ENCODE measurements at places on chromosomes 5 and 9. TPM values are rescaled to one million over a fixed set of nuclear protein-coding genes. Genes with fewer than 3 reads are reported as not detected.

- DNase-seq: peak; percentile 70
Measured at GRCh38 chr5:167582886-167583285, 708.6 kb upstream of the WWC1 start.

DNA sequence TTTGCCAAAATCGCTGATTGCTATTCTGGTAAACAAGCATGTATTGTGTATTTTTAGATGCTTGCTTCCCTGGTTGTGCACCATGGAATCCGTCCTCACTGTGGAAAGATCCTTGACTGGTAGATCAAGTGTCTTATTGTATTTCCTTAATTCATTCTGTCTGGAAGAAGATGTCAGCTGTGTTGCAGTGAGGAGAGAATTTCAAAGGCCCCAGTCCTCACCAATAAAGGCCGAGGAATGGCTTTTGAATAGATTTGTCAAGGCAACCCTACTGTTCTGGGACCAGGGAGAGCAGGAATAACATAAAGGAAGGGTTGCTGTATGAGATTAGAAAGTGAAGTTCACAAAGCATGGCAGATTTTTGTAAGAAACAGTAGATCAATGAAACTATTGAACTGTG lies 36.2 kb upstream of the POU5F2 start:
- no peak for DNase-seq

GRCh38 chr9:107932601-107933000 lies 443.0 kb upstream of the KLF4 start:
- no peak for DNase-seq

DNA sequence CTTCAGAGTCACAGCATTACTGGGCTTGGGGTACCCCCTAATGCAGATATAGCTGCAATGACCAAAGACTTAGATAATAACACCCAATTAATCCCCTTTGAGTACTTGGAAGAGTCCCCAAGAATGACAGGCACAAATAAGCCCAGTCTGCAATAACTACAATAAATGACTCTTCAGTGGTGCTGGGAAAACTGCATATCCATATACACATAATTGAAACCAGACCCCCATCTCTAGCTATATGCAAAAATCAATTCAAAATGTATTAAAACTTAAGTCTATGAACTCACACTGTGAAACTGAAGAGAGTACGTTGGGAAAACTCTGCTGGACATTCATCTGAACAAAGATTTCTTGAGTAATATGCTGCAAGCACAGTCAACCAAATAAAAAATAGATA lies 422.5 kb downstream of the CDH18 start:
- DNase-seq: no peak

GRCh38 chr5:79759436-79759835 lies 69.8 kb downstream of the CMYA5 start:
- peak; percentile 64 for DNase-seq

DNA sequence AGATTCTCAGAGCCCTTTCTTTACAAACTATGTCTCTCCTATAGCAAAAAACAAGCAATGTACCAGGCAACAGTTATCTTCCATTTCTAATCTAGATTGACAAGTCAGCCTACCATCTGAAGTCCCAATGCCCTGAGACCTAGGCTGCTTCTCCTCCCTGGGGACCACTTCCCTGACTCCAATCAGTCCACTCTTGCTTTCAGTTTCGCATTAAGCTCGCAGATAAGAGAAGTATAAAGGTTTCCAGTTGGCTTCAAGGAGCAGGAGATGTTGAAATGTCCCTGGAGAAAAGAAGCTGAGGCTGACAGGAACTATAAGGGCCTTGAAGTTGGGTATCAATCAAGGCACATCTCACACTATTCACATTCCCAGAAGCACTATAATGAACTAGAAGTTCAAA lies 32.3 kb downstream of the ERP44 start:
- DNase-seq: peak; percentile 49

Gene LSM11
- total RNA-seq: 2.1 TPM

Gene FAM78A
- 0.33 TPM for total RNA-seq

Data from fibroblast of lung (primary cell).